ENCODE measurements at places on chromosomes 12 and 14.

DNA sequence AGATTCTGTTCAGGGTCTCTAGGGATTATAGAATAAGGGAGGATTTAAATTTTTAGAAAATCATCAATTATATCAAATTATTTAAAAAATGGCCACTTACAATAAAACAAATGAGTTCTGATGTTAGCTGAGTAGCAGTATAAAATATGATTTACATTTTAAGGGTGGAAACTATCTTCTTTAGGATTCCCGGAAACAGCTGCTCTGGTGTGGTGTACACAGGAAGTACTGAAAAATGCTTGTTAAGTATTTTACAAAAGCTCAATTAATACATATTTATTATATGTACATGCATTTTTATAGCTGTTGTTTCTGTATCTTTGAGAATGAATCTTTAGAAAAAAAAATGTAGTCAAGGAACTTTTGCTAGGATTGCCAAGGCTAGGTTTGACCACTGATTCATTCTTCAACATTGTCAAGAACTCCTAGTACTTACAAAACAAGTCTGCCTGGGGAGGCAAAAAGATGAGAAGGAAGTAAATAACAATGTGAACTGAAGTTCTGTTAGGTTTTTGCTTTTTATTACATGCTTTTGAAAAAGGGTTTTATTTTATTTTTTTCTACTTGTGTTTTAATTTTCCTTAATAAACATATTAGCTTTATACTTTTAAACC is 48.0 kb downstream of the ARF6 start:
- no peak for DNase-seq

GRCh38 chr14:100334904-100335303 is 11.8 kb downstream of the SLC25A47 start:
- DNase-seq, result no peak

DNA sequence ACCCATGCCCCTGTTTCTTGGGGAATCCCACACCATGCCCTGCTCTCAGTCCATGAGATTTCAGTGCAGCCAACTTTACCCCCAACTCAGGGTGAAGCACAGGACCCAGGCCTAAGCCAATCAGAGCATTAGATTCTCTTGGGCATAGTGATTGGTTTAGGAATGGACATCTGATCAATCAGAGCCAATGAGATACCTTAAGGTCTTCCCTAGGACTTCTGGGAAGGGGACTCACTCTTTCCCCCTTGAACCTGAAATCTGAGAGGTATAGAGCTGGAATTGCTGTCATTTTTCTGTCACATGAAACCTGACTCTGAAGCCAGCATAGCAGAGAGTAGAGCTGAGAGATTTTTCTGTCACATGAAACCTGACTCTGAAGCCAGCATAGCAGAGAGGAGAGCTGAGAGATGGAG is 127.1 kb downstream of the ZFP36L1 start:
- no peak for DNase-seq

GRCh38 chr12:117830471-117830870 is 138.3 kb downstream of the KSR2 start:
- DNase-seq, result no peak

DNA sequence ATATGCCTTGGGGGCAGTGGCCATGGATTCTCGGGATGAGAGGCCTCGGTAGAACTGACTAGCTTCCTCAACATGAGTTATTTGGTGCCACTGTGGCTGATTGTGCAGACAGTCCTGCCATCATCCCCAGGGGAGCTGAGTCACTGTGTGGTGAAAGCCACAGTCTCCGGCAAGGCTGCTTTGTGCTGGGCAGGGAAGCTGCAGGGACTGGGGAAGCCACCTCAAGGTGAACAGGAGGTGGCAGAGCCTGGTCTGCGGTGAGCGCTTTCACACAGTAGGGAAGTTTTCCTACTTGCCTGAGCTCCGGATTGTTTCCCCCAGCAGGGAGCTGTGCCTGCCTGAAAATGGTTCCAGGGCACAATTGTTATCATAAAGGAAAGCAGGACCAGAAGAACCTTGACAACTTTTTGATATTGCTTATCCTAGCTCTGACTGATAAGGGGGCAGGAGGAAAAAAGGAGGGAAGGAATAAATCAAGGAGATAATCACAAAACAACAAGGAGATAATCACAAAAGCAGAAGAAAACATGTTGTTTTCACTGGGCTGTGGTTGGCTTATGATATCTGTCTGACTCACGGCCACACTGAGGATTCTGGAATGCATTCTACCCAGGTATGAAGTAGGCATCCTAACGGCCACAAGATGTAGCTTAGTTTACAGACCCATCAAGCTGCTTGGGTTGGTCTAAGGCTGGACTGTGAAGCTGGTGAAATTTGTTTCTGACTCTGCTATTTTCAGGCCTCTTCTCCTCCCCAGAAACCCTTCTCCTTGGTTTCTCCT is 32.2 kb upstream of the GNG2 start:
- peak; percentile 20 for DNase-seq

DNA sequence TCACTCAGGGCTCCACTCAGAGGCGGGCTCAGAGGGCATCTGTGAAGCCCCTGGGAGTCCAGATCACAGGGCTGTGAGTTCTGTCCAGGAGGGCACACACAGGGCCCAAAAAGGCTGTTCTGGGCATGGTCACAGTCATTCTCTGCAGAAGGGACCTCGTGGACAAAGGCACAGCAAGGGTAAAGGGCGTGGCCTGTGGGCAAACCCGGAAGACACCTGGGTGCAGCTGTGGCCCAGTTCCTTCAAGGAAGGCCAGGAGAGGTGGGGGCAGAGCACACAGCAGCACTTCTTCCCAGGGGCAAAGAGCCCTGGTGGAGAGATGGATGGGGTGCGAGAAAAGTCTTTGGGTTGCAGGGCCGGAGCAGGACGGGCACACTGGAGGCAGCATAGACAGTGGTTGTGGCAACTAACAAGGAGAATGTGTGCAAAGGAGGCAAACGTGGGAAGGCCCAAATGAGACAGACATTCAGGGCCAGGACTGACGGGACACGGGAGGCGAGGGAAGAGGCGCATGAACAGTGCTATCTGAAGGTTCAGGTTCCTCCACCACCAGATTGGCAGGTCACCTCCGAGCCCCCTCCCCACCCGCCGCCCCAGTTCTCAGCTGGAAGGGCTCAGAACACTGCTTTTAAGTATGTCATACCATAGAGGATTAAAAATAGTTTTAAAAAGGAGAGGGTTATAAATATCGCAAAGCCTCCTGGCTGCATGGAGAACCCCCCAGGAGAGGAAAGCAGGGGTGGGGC is 8.9 kb downstream of the CLMN start:
- DNase-seq, result no peak

- no peak for DNase-seq
Observed at GRCh38 chr14:86243158-86243557, 713.2 kb downstream of the FLRT2 start.

DNA sequence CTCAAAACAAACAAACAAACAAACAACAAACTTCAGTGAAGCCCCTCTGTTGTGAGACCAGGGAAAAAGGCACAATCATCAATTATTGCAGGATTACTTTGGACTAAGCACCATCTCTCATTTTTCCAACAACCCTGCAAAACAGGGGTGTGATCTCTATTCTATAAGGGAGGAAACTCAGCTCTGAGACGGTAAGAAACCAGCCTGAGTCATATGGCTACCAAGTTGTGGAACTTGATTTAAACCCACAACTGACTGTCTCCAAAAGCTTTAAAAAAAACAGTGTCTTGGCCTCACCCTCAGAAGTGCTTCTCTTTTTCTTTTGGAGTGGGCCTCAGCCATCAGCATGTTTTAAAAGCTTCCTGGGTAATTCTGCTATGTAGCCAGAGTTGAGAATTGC is 49.8 kb downstream of the RIN3 start:
- DNase-seq, result no peak

- no peak for DNase-seq
Observed at GRCh38 chr14:65826946-65827345, 414.4 kb downstream of the FUT8 start.

DNA sequence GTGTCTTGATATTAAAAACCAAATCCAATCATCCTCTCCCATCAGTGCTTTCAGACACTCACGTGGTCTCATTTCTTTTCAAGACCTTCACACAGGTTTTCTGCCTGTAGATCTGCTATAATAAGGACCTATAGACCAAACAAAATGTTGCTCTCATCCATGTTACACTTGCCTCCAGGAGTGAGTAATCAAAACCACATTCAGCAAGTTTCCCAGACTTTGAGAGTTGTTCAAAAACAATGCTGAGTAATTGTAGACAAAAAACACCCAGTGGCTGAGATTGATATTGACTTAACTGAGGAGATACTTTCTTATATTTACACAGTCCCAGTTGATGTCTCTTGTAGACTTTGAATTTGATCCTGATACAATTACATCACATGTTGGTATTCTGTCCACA is 383.1 kb downstream of the TMEM132D start:
- peak; percentile 24 for DNase-seq

GRCh38 chr12:24379861-24380521 is 430.5 kb upstream of the SOX5 start:
- DNase-seq, result no peak

- peak; percentile 48 for DNase-seq
Observed at GRCh38 chr14:31505411-31505810, 17.6 kb upstream of the GPR33 start.

DNA sequence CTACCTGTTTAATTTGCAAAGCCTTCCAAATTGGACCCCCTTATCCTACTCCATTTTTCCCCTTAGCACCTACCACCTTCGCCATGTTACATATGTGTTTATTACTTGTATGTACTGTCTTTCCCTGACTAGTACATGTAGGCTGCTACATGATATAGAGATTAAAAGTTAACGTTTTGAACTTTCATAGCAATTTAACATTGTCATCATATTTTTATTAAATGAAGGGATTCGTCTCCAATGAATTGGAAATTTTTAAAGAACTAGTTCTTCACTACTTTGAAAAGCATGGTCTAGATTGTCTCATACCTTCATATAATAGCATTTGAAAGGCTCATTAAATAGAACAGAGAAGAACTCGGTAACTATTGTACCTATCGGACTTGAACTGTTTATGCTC is 64.9 kb upstream of the REP15 start:
- no peak for DNase-seq

GRCh38 chr12:2811801-2812200 is 667 bp upstream of the ITFG2 start:
- no peak for DNase-seq

- no peak for DNase-seq
Observed at GRCh38 chr14:43003845-43004244, 1397.2 kb downstream of the LRFN5 start.

GRCh38 chr12:53290661-53291060 is 4.7 kb upstream of the PFDN5 start:
- no peak for DNase-seq

DNA sequence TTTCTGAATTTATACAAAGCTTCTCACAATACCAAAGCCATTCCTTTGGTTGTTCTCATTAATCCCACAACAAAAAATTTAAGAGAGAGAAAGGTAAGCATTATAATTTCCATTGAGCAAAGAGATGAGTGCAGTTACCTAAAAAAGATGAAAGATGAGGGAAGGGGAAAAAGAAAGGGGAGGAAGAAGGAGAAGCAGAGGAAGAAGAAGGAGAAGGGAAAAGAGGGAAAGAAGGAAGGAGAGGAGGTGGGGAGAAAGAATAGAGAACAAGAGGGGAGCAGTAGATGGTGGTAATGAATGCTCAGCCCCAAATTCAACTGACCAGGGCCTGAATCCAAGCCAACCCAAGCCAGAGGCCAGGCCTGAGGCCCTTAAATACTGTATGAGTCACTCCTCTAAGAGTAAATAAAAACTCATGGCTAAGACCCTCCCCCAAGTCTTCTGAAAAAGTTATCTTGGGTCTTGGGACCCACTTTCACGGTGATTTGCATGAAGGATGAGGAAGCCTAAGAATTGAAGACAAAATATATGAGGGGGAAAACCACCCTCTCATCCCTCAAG is 144.6 kb downstream of the ITPR2 start:
- no peak for DNase-seq

DNA sequence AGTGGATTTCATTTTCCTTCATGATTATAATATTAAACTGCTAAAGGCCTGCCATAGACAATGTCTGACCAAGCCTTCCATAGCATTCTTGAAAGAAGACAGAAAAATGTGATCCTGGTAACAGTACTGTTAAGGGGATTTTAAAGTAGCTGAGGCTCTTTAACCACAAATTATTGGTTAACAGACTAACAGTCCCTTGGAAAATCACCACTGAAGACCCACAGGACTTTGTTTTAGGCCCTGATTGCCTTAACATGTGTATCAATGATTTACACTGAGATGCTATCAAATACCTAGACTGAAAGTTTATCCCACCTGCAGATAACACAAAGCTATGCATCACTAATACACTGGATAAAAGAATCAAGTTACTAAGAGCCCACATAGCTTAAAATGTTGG is 6.0 kb downstream of the KRT79 start:
- DNase-seq, result no peak

GRCh38 chr12:120783197-120783596 is 57.6 kb downstream of the ACADS start:
- no peak for DNase-seq

DNA sequence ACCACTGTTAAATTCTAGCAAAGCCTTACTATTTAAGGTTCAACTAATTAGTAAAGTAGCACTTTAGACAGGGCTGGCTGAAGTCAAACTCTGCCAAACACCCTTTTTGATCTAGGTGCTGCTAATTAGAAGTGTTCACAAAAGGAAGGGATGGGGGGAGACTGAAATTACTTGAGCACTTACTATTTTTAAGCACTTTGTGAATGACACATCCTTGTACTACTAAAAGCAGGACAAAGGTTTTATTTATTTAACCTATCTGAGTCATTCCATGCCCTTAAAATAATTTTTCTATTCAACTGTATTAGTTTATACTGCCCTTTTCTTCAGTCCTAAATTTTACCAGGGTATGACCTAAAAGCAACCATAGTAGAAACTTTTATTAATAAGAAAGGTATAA is 20.1 kb downstream of the MBIP start:
- no peak for DNase-seq

- no peak for DNase-seq
Observed at GRCh38 chr14:55936691-55937090, 181.5 kb upstream of the PELI2 start.

DNA sequence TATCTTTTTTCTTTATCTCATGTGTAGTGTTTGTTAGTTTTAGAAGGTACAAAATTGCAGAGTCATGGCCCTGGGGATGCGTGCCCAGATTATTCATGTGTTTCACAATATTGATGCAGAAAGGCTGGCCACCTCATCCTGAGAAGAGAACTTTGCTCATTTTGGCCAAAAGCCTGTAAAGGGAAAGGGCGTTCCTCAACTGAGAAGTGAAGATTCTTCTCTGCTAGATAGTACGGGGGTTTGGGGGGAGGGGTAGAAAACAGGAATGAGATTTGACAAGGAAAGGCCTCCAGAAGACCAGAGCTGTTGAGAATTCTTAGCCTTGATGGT is 1.7 kb downstream of the MGST1 start:
- DNase-seq, result peak; percentile 79

GRCh38 chr12:87280893-87281292 is 748.3 kb downstream of the C12orf50 start:
- no peak for DNase-seq

DNA sequence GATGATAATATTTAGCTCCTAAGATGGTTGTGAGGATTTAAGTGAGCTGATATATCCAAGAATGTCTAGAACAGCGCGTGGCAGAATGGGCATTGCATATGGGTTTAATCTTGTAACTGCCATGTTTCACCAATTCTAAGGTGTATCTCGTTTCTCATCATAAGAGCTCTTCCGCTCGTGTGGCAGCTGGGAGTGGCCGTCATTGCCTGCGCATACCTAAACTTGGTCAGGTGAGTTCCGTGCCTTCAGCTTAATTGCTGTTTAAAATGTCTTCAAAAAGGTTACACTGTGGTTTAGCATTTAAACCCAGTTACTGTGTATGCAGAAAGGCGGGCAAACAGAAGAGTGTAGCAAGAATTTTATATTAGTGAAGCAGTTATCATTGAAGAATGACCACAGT is 4.5 kb upstream of the AQP2 start:
- DNase-seq, result no peak
